Endothelial cell (in vitro differentiated cells): ENCODE measurements at places on chromosomes 5 and 9. TPM values are rescaled to one million over a fixed set of nuclear protein-coding genes. Genes with fewer than 3 reads are reported as not detected.

DNA sequence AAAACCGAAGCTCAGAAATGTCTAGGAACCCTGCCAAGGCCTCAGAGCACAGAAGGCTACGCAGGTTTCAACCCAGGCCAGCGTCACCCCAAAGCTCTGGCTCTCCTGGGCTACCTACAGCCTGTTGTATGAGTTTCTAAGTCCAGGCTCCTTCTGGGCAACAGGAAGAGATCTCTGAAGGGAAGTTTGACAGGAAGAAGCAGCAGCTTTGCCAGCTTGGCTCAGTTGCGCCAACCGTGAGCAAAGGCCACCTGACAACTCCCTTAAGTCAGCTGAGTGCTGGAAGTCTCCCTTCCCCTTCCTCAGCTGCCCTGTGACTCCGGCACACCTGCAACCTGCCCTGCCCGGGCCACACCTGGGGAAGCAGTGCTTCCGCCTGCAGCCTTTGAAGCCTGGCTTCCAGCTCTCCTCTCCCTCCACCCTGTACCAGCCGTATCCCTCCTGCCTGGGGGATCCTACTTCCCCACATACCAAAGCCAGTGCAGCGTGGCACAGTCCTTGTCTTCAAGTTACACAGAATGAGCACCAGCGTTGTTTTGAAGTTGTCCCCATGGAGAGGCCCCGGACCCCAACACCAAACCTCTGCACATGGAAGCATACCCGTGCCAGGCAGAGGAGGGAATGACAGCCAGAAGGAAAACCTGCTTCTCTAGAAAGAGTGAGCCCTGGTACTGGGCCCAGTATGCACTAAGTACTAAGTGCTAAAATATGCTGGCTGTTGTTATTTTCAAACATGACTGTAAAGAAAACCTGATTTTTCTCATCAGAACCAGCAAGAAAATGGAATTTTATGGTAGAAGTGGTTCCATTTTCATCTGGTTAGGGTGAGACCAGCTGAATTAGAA lies 36.5 kb downstream of the SHB start:
- peaks cover 28% of the 10 kb centered on the region for H3K4me1 ChIP-seq
- H3K27me3 ChIP-seq: peaks cover 5% of the 10 kb centered on the region
- H3K4me3 ChIP-seq: no peak overlapping the region
- DNase-seq: no peak

- no peak overlapping the region for H3K4me3 ChIP-seq
- H3K4me1 ChIP-seq: peaks cover 4% of the 10 kb centered on the region
- DNase-seq: no peak
- no peak overlapping the region for H3K27ac ChIP-seq
- H3K27me3 ChIP-seq: no peaks in the 10 kb centered on the region
Measured at GRCh38 chr5:173456751-173457171, 128.5 kb upstream of the STC2 start.

DNA sequence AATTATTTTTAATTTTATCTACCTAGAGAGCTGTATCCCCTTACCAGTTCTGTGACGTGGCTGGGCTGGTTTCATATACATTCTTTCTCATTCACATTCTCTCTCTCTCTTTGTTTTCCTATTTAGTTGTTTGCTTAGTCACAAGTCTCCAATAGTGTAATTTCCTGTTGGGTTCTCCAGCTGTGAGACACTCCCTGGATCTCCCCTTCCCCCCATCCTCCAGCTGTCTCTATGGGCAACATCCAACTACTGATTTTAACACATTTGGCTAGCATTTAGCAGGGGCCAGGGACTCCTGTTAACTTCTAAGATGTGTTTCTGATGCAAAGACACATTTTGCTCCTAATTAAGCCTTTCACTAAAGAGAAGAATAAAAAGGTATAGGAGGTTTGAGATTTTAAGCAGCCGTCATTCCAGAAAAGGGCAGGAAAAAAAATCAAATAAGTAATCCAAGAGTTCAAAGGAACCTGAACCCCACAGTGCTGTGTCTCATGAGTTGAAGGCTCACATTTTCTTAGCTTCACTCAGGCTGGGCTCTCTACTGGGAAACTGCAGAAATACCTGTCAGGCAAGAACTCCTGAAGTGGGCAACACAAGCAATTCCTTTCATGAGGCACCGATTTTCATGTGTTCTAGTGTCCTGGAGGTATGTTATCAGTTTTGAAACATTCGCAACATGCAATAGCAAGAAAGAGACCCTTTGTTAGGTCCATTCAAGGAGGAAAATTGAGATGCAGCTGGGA lies 198.7 kb upstream of the C9orf72 start:
- DNase-seq: peak; percentile 29
- H3K27ac ChIP-seq: no peak overlapping the region
- H3K36me3 ChIP-seq: no peaks in the 10 kb centered on the region
- no peak overlapping the region for H3K4me3 ChIP-seq
- H3K4me1 ChIP-seq: no peaks in the 10 kb centered on the region
- H3K27me3 ChIP-seq: no peaks in the 10 kb centered on the region

DNA sequence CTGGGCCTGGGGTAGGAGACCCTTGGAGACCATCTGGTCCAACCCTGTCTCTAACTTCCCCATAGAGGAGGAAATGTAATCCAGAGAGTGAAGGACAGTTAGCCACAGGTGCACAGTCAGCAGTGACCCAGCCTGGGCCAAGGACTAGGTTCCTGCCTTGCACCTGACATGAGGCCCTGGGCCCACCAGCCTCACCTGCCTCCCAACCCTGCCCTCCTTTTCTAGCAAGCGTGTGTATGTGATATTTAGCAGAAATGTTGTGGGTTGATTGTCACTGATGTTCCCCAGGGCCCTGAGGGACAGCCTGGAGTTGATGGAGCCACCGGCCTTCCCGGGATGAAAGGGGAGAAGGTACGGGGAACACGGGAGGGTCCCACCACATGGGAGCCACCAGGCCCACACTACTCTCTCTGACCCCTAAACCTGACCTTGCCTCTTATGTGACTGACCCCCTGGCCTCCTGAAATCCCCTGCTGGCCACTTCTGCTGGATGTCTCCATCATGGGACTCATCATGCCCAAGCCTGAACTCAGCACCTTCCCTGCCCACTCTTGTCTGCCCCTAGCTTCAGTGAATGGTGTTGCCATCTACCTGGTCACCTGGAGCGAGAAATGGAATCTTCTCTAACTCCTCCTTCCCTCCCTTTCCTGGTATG lies 79.2 kb upstream of the TGFBR1 start:
- H3K4me3 ChIP-seq: no peak overlapping the region
- H3K4me1 ChIP-seq: no peaks in the 10 kb centered on the region
- DNase-seq: no peak
- H3K27me3 ChIP-seq: peaks cover 8% of the 10 kb centered on the region
- no peak overlapping the region for H3K27ac ChIP-seq

DNA sequence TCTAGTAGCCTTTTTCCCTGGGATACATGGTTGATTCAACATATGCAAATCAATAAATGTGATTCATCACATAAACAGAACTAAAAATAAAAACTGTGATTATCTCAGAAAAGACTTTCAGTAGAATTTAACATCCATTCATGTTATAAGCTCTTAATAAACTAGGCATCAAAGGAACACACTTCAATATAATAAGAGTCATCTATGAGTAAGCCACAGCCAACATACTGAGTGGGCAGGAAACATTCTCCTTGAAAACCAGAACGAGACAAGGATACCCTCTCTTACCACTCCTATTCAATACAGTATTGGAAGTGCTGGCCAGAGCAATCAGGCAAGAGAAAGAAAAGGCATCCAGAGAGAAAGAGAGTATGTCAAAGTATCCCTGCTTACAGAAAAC lies 239.9 kb downstream of the ATPSCKMT start:
- H3K36me3 ChIP-seq: no peaks in the 10 kb centered on the region
- H3K4me1 ChIP-seq: no peaks in the 10 kb centered on the region
- DNase-seq: no peak
- no peak overlapping the region for H3K27ac ChIP-seq

DNA sequence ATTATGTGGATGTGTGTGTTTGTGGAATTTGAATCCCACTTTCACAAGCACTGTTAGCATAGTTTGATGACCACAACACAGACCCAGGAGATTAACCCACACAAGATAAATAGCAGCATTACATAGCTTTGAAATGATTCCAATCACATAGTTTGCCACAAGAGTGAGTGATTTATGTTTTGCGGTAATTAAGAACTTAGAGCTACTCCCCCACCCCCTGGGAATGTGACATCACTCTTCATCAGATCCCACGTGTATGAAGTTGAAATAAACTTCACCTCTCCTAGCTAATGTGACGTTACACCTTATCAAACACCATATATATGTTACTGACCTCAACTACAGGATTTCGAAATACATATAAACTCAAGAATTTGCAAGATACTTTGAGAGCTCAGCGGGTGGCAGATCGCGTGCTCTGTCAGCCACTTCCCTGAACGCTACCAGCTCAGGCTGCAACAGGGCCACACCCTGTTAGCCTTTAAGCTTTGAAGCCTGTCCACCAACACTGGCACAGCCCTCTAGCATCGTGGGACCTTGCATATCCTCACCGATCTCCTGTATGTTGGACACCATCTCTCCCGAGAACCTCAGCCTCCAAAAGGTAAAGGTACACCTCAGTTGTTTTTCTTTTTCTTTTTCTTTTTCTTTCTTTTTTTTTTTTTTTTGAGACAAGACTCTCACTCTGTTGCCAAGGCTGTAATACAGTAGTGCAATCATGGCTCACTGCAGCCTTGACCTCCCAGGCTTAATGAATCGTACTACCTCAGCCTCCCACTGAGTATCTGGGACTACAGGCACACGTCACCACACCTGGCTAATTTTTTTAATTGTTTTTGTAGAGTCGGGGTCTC lies 1.7 kb upstream of the AGTPBP1 start:
- no peak overlapping the region for H3K27ac ChIP-seq
- H3K36me3 ChIP-seq: peaks cover 5% of the 10 kb centered on the region
- no peak for DNase-seq
- H3K4me3 ChIP-seq: no peak overlapping the region
- H3K4me1 ChIP-seq: peaks cover 7% of the 10 kb centered on the region
- peaks cover 2% of the 10 kb centered on the region for H3K27me3 ChIP-seq

- DNase-seq: no peak
- peaks cover 4% of the 10 kb centered on the region for H3K27me3 ChIP-seq
- no peaks in the 10 kb centered on the region for H3K36me3 ChIP-seq
- no peak overlapping the region for H3K4me3 ChIP-seq
Measured at GRCh38 chr5:74248576-74248975, 392.0 kb downstream of the ENC1 start.

GRCh38 chr9:88871669-88872068 lies 119.6 kb upstream of the S1PR3 start:
- peaks cover 2% of the 10 kb centered on the region for H3K4me1 ChIP-seq
- no peaks in the 10 kb centered on the region for H3K36me3 ChIP-seq
- no peak for DNase-seq

DNA sequence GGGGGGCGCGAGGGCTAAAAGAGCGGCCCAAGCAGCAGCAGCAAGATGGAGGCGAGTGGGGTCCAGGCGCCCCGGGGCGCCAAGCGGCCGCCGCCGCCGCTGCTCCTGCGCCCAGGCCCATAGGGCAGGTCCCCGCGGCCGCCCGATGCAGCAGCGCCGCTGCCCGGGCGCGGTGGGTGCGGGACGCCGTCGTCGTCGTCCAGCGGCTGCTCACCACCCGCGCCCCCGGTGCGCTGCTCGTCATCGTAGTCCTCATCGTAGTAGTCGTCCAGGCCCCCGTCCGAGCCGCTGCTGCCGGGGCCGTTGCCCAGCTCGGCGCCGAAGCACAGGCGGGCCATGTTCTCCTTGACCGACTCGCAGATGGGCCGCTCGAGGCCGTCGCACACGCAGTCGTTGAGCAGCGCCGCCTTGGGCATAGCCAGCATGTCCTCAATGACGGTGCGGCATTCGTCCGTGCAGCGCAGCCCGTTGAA lies 1.5 kb downstream of the GAS1 start:
- H3K27me3 ChIP-seq: peaks cover 12% of the 10 kb centered on the region
- DNase-seq: peak; percentile 56
- H3K4me1 ChIP-seq: peaks cover 29% of the 10 kb centered on the region
- H3K36me3 ChIP-seq: peaks cover 5% of the 10 kb centered on the region
- no peak overlapping the region for H3K27ac ChIP-seq

DNA sequence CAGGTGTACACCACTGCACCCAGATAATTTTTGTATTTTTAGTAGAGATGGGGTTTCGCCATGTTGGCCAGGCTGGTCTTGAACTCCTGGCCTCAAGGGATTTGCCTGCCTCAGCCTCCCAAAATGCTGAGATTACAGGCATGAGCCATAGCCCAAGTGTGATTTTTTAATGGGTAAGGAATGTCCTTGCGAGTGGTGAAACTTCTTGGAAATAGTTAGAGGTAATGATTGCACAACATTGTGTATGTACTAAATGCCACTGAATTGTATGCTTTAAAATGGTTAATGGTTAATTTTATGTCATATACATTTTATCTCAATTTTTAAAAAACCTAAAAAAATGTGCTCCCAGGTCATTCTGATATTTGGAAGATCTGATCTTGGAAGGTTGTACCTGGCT lies 59.9 kb upstream of the IL6ST start:
- no peak for DNase-seq
- H3K4me1 ChIP-seq: peaks cover 10% of the 10 kb centered on the region

DNA sequence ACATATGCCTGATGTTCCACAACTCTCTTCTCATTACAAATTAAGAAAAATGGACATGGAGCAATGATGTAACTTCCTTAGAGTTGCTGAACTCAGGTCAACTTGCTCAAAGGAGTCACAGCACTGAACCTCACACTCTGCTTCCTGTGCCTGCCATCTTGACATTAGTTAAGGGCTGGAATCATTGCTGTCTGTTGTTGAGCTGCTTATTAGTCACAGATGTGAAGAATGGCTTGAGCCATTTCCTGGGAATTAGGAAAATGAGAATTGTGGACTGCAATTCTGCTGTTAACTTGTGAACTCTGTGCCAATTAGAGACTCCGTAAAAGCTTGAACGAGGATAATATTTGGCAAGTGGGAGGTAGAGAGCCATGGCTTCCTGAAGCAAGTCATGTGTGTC lies 212.0 kb downstream of the ADAMTS12 start:
- no peak overlapping the region for H3K4me3 ChIP-seq
- peaks cover 2% of the 10 kb centered on the region for H3K4me1 ChIP-seq
- H3K36me3 ChIP-seq: no peaks in the 10 kb centered on the region
- no peak overlapping the region for H3K27ac ChIP-seq
- H3K27me3 ChIP-seq: no peaks in the 10 kb centered on the region

DNA sequence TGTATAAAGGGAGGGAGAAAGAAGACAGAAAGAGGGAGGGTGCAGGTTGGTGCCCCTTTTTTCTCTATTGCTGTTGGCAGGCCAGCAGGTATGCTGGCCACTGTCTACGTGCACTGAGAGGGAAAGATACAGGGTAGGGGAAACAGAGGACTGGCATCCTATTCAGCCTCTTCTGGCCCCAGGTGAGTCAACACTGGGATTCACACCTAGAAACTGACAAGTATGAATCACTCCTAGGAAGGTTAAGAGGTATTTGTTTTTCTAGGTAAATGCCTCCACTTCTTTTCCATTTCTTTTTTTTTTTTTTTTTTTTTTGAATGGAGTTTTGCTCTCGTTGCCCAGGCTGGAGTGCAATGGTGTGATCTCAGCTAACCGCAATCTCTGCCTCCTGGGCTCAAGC lies 2.8 kb upstream of the UBAP1 start:
- H3K27ac ChIP-seq: no peak overlapping the region
- H3K4me3 ChIP-seq: no peak overlapping the region
- no peaks in the 10 kb centered on the region for H3K36me3 ChIP-seq
- no peak for DNase-seq
- peaks cover 15% of the 10 kb centered on the region for H3K4me1 ChIP-seq

Gene SPINK13
- total RNA-seq: not detected

Gene FRMD3
- total RNA-seq: 0.59 TPM
